ENCODE measurements at places on chromosomes 3 and 15.

DNA sequence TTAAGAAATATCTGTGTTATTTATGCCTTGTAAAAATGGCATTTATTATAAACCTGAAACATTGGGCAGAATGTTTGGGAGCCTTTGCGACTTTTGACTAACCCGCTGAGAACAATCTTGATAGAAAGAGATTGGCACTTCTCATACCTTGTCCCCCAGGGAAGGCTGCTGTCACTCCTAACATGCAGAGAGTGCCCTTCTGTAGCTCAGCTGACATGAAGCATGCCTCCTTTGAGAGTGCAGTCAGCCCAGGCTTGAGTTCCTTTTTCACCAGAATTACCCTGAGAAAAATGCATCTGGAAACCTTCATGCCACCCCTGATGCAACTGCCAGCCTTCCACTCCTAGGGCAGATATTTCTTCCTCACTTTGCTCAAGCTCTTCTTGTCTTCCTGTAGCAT, 569.2 kb upstream of the ARPP21 start:
- no peak for DNase-seq

DNA sequence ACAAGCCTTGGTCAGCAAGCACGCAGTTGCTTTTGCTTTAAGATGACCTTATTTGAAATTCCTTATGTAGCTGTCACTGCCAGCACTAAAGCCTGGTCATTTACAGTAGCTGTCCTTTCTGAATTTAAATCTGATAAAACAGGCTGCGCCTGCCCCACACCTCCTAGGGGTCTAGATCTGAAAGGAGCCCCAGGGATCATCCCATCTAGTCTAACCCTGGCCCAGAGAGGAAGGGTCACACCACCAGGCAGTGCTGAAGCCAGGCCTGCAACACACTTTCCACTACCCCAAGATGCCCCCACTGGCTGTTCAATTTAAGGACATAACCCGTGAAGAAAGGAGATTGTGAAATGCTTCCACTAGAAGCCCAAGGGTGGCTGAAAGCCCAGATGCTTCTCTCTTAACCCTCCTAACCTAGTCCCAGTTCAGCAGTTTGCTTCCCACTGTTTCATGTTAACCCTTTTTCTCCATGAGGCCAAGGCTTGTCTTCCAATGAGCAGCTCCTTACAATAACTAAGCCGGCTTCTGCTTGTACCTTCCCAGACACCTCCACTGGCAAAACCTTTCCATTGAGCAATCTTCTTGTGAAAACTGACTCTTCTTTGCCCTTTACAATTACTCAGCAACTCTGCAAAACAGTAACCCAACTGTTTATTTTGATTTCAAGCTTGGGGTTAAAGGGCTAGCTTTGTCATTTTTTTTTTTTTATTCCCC, 198.9 kb upstream of the LPP start:
- no peak for DNase-seq

DNA sequence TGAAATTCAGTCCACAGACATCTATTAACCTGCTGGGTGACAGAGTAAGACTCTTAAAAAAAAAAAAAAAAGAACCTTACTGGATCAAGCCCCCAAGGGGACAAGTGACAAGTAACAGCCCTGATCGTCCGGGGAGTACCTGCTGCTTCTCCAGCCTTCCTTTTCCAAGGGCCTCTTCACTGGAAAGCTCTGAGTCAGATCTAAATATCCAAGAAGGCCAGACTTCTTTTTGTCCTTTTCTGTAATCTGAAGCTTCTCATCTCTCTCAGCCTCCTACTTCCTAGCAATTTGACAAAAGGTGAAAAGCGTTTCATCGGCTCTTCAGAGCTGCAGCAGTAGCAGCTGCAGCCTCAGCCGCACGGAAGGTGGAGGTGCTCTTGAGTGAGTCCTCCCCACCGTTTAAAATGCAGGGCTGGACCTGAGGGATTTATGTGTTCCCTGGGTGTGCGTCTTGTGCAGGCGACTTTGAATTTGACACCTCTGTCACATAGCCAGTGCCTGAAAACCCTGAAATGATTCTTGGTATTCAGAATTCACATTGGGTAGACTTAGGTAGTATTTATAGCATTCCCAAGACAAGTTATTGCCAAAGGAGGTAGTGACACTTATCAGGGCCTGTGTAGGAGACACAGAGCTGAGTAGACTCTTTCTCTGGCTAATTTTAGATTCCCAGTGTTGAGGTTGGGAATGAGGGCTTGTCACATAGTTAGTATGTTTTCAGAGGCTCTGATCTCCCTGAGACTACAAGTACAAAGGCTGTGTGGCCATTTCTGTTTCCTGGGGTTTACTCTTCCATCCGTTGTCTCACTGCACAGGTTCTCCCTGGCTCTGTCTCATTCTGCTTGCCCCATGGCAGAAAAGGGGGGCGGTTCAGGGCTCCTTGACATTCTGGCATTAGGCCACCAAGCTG, 291.2 kb upstream of the C2CD4B start:
- DNase-seq = no peak

DNA sequence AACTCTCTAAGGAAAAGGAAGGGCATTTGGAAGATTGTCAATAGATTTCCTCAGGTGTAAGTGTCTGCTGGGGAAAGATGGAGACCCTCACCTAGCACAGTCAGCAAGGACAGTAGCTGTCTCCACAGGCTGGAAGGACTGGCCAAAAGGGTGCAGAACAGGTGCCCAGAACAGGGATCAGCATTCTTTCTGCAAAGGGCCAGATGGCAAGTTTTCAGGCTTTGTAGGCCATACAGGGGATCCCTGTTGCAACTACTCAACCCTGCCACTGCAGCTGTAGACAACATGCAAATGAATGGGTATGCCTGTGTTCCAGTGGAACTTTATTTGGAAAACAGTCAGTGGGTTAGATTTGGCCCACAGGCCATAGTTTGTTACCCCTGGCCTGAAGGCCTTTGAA, 8.1 kb downstream of the AGBL1 start:
- DNase-seq = no peak

GRCh38 chr15:71374607-71375352, 259.5 kb downstream of the THSD4 start:
- no peak for DNase-seq

DNA sequence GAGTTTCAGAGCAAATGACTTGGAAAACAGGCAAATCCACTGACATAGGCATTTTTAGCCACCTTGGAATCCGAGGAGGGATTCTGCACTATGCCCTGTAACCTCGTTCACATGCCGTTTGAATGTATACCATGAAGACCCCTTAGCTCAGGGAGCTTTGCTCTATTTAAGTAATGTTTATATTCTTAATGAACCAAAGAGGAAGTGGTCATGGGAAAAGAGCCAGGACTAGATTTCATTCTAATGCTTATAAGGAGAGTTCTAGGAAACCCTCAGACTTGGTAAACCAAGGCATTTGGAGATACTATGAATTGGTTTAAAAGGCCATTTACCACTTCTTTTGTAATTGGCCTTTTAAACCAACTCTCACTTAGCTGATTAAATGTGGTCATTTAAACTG, 178.9 kb downstream of the IGF1R start:
- DNase-seq = no peak

DNA sequence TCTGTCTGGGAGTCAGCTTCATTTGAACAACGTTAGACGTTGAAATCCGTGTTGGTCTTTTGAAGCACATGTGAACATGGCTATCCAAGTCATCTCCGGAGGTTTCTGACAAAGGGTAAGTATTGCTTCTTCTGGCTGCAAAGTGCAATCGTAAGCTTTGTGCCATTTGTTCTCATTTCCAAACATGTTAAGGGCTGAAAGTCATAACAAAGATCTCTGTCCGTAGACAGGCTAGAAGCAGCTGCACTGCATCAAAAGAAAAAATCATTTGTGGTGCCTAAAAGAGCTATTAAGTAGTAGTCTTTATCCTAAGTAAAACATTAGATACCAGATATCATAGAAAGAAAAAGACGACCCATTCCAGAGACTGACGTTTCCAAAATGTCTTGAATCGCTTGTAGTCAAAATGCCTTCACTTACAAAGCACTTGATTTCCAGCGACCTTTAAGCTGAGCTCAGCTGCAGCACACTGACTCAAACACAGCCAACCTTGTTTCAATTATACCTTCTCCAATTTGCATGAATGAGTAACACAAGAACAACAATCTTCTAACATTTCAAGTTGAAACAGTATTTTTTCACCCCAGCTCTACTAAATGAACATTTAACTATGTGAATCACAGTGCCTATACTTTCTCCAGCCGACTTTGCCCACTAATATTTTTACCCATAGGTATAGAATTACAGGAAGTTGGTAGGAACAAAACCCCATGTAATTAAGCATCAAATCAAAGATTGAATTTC, 76.6 kb downstream of the NEDD4 start:
- no peak for DNase-seq

DNA sequence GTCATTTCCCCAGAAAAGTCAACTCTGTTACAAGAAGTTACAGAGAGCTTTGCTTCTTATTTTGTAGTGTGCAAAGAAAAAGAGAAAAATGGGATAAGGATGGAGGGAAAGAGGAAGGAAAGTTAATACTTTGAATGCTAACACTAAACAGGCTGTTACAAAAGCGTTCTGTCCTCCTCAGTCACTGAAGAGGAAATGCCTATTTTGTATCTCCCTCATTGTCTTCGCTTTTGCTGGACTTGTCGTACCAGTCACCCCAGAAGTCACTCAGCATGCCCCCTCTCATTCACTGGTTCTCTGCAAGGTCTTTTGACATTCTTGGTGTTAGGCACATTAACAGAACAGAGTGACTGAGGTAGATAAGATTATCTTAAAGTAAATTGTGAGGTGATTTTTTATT, 129.6 kb downstream of the ALCAM start:
- no peak for DNase-seq

GRCh38 chr3:14485981-14486380, 54.2 kb downstream of the GRIP2 start:
- no peak for DNase-seq

- DNase-seq = peak; percentile 58
Measured at GRCh38 chr3:42539871-42540714, 37.6 kb downstream of the VIPR1 start.

DNA sequence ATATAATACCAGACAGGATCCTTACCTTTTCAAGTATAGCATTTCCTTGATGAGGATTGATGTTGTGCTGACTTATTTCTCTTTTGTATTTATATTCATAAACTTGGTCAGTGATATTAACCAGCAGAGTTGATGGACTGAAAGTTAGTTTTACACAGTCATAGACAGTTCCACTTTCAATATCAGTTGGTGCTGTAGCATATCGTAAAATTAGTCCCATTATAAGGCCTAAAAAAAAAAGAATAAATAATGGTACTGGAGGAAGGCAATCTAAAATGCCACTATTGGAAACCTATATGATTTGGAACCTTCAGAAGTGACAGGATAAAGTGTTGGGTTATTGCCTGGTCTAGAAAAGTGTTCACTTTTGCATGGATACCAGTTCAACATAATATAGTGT, 16.3 kb downstream of the SLC9A9 start:
- no peak for DNase-seq

GRCh38 chr15:88620995-88621772, at the start of gene AEN:
Gene AEN (plus strand): TSS chr15:88621340. CDS start chr15:88626210, 4,870 bp downstream.
- DNase-seq = peak; percentile 95

DNA sequence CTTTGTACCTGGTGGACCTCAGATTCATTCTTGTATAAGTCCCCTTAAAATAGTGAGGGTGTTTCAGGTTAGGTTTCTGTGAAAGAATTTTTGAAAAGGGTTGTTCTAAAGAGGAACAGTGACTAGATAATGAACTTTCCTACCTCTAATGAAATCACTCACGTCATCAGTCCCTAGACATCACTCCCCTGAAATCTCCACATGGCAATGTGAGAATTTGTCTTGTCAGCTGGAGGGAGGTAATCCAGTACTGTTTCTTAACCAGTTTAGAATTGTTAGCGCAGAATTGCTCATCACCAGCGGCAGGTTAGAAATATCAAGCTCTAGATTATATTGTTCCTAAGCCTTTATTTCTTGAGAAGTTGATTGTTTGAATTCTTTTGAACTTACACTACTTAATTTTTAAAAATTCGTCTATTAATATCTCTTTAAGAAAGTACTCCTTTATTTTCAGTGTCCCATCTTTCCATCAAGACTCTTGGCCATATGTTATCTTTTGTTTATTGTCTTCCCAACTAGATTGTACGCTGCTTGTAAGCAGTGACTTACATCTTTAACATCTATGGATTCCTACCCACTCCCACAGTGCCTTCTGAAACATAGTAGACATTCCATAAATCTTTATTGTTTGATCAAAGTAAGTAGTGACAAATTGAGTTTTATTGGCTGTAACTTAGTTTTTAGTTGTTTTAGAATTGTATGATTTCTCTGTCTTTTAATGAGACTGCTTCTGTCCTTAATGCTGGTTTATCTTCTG, 52.8 kb downstream of the RASA2 start:
- no peak for DNase-seq

DNA sequence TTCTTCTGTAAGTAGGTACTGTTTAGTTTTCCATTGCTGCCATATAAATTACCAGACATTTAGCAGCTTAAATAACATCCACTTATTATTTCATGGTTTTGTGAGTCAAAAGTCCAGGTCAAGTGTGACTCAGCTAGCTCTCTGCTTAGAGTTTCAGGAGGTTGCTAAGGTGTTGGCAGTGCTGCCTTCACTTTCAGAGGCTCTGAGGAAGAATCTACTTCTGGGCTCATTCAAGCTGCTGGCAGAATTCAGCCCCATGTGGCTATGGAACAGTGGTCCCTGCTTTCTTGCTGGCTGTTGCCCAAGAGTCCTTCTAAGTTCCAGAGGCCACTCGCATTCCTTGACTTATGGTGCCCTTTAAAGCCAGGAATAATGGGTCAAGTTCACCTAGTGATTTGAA, 4.5 kb downstream of the CFAP44 start:
- peak; percentile 7 for DNase-seq

DNA sequence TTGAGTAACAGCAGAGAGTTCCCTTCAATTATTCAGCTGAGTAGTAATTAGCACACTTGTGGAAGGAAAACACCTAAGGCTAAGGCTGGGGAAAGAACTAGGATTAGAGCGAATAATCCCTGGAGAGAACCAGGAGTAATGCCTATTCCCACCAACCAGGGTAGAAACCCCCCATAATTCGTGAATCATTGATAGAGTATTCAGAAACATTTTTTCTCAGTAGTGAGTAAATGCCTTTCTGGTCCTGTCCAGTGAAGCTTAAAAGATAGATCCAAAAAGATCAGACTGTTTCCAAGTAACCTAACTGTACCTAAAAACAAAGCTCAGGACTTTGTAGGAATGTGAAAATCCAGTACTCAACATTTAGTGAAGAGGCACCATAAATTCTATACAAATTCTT, 71.2 kb downstream of the DGKG start:
- DNase-seq = no peak

DNA sequence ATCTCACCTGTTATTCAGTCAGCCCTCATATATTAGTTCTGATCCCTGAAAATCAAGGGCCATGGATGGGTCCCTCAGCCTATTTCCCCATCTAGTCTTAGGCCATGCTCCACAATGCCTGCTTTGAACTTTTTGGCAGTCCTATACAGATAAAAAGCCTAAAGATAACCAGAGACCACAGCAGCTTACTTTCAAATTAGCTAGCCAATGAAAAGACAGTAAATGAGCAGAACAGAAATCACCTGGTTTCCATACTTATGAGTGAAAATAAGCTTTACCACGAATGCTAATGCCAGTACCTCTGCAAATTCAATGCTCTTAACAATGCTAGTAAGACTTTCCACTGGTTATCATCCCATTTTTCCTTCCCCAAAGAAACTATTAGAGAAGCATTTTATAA, 141.6 kb upstream of the SPRED1 start:
- no peak for DNase-seq
